ENCODE measurements at places on chromosomes 6 and 20.

- DNase-seq, result no peak
These were observed 326.6 kb downstream of the NRN1 start for GRCh38 chr6:5680095-5680494.

DNA sequence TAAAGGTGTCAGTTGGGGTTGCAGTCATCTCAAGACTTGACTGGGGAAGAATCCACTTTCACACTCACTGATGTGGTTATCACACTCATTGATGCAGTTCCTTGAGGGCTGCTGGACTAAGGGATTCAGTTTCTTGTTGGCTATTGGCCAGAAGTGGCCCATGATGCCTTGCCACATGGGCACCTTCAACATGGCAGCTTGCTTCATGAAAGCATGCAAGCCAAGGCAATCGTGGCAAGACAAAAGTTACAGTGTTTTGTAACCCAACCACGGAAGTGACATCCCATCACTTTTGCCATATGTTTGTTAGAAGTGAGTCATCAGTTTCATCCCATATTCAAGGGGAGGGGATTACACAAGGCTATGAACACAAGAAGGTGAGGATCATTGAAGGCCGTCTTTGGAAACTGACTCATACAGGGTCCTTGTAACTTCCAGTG lies 3.8 kb upstream of the RANBP9 start:
- DNase-seq, result no peak

DNA sequence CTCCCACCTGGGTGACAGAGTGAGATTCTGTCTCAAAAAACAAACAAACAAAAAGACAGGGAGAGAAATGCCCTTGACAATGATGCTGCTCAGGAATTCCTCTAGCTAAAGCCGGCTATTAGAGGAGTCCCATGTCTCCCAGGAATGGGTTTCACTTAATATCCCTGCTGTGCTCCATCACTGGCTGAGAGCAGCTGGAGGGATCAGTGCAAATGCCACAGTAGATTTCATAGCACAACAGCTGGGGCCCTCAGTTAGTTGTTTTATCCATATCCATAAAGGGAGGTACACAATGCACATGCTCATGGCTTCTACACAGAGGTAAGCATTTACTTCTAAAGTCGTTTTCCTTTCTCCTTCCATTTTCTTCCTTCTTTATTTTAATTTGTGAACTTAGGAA lies 742.0 kb upstream of the POU3F2 start:
- no peak for DNase-seq

GRCh38 chr6:8041913-8042583 lies 22.1 kb downstream of the BLOC1S5 start:
- DNase-seq, result no peak

GRCh38 chr20:33862709-33863403 lies 51.7 kb downstream of the CHMP4B start:
- DNase-seq, result no peak

DNA sequence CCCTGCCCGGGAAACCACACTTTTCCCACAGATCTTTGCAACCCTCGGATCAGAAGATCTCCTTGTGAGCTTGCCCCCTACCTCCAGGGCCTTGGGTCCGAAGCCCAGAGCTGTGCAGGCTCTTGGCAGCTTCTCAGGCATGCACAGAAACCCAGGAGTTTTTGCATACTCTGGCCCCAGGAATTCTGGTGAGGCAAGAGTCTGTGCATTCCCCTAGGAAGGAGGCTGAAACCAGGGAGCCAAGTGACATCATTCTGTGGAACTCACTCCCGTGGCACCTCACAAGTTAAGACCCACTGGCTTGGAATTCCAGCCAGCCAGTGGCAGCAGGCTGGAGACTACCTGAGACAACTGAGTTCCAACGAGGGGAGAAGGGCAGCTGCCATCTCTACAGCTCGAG lies 100.1 kb downstream of the TNFRSF21 start:
- DNase-seq, result no peak

DNA sequence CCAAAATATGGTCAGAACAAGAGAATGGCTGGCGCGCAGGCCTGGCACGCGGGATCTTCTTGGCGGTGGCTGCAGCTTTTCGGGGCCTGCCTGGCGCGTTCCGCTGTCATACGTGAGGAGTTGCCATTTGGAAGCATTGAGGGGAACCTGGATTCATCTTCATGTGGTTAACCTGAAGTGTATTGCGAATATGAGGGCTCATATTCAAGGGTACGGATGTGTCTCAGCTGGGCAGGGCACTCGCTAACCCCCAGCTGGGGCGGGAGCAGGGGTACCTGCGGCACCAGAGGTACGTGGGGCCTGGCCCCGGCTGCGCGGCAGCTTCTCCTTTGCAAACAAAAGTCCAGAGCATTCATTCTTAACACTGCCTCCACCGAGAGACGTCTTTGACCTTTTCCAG lies 605.6 kb downstream of the QKI start:
- no peak for DNase-seq

- no peak for DNase-seq
These were observed 38.9 kb downstream of the SMAP1 start for GRCh38 chr6:70706491-70707123.

- no peak for DNase-seq
These were observed 11.6 kb downstream of the TMEM30A start for GRCh38 chr6:75273009-75273408.

DNA sequence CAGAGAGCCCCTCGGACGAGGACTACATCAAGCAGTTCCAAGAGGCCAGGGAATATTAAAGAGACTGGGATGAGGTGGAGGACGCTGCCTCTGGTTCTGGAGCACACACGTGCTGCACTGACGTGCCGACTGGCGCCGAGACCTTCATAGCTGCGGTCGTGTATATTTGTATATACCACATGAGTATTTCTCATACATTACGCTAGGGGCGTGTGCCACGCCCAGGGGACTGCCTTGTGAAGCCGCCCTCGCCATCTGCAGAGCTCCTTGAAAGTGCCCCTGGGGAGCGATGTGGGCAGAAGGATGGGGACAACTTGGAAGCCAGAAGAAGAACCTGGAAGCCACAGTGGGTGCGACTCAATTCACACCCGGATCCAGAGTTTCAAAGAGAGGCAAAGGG lies 78.3 kb downstream of the ISM1 start:
- DNase-seq, result no peak

- DNase-seq, result no peak
These were observed 105.0 kb upstream of the LAMP5 start for GRCh38 chr20:9409352-9409751.

DNA sequence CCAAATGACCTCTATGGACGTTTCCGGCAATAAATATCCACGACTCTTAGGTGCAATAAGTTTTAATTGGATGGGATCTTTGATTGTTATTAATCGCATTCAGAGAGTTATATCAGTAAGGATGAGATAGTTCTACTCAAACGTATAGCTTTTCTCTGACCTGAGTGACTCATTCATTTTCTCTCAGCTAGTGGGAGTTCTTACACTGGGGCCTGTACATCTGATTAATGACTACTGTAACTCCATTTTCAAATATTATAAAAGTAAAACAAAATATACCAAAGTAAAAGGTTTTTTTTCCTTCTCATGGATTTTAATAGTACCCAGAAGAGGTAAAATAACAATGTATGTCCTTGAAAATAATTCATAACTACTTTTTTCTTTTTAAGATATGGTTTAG lies 41.1 kb upstream of the SAMD5 start:
- DNase-seq, result no peak

Data from DMS 273 treated with DMSO at 0.1 percent for 48 hours (cell line).